ENCODE measurements at places on chromosomes 3 and 15.
A peak's percentile ranks its signal among the peaks of the same experiment; 100 is the strongest.

- DNase-seq: no peak
Observed at GRCh38 chr3:132660811-132661070, 612 bp downstream of the UBA5 start.

DNA sequence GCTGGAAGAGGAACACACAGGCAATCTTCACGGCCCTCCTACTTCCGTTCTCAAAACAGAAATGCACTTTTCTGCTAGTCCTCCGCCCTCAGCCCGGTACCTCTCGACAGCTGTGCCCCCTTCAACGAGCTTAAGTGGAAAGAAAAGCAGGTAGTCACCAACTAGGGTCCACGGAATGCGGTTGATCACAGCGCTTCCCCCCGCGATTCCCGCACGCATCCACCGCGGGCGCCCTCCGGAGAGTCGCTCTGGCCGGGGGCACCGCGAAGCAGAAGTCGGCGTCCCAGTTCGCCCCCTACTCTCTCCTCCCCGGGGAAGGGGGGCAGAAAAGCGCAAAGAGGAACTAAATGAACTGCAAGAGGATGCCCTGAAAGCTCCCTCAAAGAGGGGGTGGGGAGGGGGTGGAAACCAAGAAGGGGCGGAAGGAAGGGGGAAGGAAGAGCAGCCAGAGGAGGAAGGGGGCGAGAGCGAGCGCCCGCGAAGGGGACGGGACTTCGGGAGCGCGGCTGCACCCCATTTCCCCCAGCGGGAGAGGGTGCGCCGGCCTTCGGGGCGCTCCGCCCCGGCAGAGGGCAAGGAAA lies 738 bp downstream of the ACAP2 start:
- peak; percentile 39 for DNase-seq

GRCh38 chr3:9855594-9855993 lies 11.8 kb upstream of the RPUSD3 start:
- no peak for DNase-seq

- DNase-seq: no peak
Observed at GRCh38 chr3:79380581-79380980, 387.2 kb downstream of the ROBO1 start.

- no peak for DNase-seq
Observed at GRCh38 chr15:100008258-100008657, 275.0 kb upstream of the LYSMD4 start.

All from stimulated activated CD4-positive, alpha-beta T cell treated with anti-CD3 and anti-CD28 coated beads, Interleukin-4, amount 100 ng/mL, for 4 hours (primary cell).